Activated T-helper 17 cell treated with anti-CD3 and anti-CD28 coated beads, Interleukin-2, amount 50 U/mL, for 72 hours (primary cell): ENCODE measurements at places on chromosomes 7 and 10.

DNA sequence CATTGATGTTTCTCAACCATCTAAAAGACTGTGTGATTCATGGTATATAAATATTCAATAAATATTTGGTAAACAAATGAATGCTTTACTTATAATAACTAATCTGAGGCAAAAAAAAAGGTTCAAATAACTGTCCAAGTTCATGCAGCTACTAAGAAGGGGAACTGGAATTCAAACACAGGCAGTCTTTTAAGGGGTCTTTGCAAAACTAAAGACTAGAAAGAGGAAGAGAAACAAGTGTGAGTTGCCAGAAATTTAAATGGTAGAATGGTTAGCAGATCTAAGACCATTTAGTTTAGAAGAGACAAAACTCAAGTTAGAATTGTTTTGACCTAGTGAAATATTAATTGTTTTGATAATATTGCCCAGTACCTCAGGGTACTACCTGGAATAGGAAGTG, 642.0 kb upstream of the LRRN3 start:
- no peak overlapping the region for H3K27ac ChIP-seq
- no peaks in the 10 kb centered on the region for H3K36me3 ChIP-seq
- H3K27me3 ChIP-seq: no peaks in the 10 kb centered on the region

DNA sequence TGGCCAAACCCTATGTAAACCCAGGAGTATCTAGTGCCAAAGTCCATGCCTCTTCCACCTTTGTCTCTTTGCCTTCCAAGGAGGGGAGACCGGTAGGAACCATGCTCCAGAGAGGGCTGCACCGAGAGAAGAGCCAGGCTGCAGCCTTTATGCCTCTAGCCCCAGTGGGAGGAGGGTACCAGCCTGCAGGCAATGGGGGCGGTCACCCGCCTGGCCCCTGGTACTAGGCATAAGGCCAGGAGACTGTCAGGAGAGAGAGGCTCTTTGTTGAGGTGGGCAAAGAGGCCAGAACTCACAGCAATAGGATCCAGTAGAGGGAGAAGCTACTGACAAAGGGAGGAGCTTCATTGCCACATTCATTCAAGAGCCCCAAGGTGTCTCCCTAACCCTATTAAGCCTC, 146.6 kb upstream of the PDE1C start:
- no peaks in the 10 kb centered on the region for H3K36me3 ChIP-seq
- H3K4me1 ChIP-seq: no peaks in the 10 kb centered on the region
- ATAC-seq: no peak
- no peaks in the 10 kb centered on the region for H3K27me3 ChIP-seq
- no peak overlapping the region for H3K4me3 ChIP-seq
- no peak overlapping the region for H3K27ac ChIP-seq

DNA sequence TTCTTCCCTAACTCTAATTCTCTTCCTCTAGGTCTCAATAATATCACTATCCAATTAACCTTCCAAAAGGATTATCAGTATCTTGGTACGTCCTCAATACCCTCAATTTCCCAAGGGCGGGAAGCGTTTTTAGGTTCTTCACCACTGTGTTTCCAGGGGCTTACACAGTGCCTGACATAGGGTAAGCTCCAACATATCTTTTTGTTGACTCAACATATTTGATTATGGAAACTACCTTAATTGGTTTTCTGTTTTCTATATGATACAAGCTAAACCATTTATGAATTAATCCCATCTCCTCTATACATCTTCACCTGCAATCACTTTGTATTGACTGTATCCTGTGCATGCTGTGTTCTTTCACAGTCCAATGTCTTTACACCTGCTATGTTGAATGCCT, 987.3 kb downstream of the GRID1 start:
- H3K27ac ChIP-seq: no peak overlapping the region
- H3K4me1 ChIP-seq: no peaks in the 10 kb centered on the region
- peaks cover 22% of the 10 kb centered on the region for H3K27me3 ChIP-seq
- no peaks in the 10 kb centered on the region for H3K36me3 ChIP-seq

- H3K27ac ChIP-seq: no peak overlapping the region
- no peaks in the 10 kb centered on the region for H3K27me3 ChIP-seq
- no peaks in the 10 kb centered on the region for H3K36me3 ChIP-seq
- no peak overlapping the region for H3K4me3 ChIP-seq
These were observed 162.8 kb upstream of the TNRC18 start for GRCh38 chr7:5586279-5586962.

DNA sequence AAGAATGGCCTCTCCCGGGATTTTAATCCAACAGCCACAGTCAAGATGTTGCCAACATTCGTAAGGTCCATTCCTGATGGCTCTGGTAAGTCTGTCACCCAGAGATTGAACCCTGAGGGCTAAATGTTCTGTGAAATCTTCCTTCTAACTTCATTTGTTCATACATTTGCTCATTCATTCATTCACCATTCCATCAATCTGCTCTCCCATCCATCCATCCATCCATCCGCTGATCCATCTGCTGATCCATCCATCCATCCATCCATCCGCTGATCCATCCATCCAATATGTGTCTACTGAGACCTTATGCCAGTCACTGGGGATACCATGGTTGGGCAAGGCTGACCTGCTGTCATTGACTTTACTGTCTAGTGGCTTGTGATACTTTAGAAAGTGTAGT, 65.6 kb downstream of the HK1 start:
- peak overlapping the region; percentile 87 for H3K27ac ChIP-seq
- H3K4me1 ChIP-seq: peaks cover 62% of the 10 kb centered on the region
- peaks cover 88% of the 10 kb centered on the region for H3K36me3 ChIP-seq
- no peaks in the 10 kb centered on the region for H3K27me3 ChIP-seq
- ATAC-seq: no peak

DNA sequence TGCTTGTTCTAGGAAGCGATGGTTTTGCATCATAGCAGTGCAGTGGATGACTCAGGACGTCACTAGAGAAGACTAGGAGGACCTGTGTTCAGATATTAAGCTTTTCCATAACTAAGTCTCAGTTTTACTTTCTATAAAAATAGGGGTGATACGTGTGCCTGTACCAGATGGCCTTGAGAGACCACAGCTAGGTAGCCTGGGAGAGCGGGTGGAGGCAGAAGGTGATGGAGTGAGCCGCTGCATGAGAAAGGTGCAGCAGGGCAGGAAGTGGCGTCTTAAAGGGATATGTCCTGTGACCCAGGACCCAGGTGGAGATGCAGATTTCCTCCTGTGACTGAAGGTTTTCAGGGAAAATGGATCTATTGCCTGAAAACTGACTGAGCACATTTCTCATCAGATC, 304.9 kb downstream of the CDC14C start:
- no peak overlapping the region for H3K27ac ChIP-seq
- H3K27me3 ChIP-seq: no peaks in the 10 kb centered on the region
- ATAC-seq: no peak
- no peak overlapping the region for H3K4me3 ChIP-seq
- no peaks in the 10 kb centered on the region for H3K36me3 ChIP-seq
- H3K4me1 ChIP-seq: no peaks in the 10 kb centered on the region
